ENCODE measurements at places on chromosomes 16 and 17.

DNA sequence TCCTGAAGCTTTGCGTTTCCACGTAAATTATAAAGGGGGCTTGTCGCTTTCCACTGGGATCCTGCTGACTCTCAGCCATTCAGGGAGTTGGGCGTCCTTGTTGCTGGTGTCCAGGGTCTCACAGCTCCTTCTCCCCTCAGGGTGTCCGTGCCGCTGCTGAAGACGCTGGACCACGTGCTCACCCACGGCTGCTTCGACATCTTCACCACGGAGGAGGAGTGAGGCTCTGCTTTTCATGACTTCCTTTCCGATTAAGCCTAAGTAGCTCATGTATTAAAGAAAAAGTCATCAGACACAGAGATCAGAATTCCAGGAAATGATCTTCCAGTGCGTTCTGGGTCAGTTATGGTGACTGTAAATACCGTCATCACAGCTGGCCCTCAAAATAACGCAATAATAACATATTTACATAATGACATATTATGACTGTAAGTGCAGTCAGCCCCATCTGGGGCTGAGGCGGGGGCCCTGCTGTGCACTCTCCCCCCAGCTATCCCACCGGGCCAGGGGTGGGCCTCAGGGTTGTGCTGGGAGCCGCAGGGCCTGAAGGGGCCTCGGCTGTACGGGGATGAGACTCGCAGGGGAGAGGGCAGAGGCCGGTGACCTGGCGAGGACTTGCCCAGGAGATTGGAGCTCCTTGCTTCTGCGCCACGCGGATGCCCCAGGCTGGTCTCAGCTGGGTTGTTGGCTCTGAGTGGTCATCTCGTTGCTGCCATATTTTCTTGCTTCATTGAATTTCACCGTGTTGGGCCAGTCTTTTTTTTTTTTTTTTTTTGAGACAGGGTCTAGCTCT, 92.9 kb upstream of the ZNF750 start:
- DNase-seq: no peak

DNA sequence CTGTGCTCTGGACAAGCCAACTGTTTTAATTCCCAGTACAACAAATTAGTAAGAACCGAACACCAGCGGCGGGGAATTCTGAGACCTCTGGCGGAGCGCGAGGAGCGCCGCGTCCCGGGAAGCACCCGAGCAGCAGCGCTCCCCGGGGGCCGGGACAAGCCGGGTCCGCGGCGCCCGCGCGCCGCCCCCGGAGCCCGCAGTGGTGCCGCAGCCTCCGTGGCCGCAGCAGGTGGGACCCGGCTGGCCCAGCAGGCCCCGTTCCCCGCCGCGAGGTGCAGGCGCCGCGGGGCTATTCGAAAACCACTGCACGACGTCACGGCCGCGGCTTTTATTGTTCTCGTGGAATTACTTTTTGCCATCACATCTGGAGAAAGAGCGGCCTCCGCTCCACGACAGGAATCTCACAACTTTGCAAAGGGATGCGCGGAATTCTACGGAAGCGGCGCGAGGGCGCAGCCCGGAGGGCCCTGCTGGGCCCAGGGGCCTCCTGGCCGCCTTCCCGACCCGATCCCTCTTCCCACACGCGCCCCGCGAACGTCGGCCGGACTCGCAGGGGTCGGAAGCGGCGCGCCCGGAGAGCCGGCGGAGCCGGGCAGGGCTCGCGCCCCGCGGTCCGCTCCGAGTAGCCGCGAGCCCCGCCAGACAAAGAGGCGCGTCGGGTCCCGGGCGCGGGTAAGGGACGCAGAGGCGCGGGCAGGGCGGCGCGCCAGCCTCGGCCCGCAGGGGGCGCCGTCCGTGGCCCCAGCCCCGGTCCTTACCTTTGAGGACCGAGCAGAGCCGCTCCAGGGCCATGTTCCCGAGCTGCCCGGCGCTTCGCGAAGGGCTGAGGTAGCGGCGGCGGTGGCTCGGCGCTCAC, 696 bp downstream of the NETO2 start:
- peak; percentile 68 for DNase-seq

GRCh38 chr17:35597604-35598003, 10.5 kb downstream of the AP2B1 start:
- DNase-seq: no peak

DNA sequence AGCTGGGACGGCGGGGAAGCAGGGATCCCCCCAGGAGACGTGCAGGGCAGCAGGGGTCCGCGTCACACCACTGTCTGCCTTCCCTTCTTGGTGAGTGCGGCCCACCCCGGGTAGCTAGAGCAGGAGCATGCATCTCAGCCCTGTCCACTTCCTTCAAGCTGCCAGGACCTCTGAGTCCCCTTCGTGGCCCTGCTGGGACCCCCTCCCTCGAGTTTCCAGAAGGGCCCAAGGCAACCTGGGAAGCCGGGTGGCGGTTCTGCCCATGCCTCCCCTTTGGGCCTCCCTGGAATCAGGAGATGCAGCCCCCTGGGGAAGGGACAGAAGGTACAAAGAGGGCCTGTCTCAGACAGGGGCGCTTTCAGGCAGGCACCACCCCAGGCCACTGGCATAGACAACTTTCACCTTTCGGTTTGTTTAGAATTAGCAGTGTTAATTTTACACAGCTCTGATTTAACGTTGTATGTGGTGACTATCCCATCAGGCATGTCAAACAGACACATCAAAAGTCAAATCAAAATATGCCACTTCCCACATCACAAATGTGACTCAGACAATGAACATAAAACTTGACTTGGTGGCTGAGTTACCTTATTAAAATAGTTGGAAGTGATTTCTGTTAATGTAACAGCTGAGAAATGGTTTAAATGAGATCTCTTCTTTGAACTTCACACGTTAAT, 94.5 kb upstream of the METRNL start:
- DNase-seq: no peak

- DNase-seq: no peak
These were observed 6.3 kb downstream of the SAP30BP start for GRCh38 chr17:75673487-75673886.

DNA sequence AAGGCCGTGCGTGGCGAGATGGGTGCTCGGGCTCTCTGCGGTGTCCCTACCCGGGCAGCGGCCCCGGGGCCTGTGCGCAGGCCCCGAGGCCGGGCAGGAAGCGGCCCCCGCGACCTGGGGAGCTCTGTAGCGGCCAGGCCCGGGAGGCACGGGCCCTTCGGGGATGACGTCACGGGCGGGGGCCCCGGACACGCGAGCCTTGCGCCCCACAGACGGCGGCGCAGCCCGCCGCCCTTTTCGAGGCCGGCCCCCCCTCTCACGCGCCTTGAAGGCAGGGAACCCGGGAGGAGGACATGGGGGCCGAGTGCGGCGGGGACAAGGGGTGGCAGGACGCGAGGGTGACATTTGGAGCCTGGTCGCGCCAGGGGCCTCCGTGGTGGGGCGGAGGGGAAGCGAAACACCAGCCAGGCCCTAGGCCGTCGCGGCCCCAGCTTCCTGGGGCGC, 1.1 kb downstream of the RAI1 start:
- no peak for DNase-seq

DNA sequence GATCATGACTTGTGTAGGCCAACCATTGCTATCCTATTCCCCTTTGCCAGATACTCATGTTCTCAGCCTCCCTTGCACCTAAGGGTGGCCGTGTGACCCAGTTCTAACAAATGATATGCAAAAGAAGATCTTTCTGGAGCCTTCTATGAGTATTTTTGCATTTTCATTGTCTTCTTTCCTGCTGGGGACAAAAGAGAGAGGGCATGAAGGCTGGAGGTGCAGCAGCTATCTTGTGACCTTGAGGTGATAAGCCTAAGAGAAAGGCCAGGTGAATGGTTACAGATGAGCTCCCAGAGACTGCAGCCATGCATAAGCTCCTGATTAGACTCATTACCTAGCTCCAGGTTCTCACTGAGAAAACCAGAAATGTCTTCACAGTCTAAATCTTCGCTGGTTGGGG, 38.8 kb upstream of the PRKCB start:
- DNase-seq: no peak

GRCh38 chr17:76994237-76994637, 126.0 kb downstream of the MGAT5B start:
- DNase-seq: no peak

- DNase-seq: no peak
These were observed 27.1 kb upstream of the SNN start for GRCh38 chr16:11640987-11641817.

DNA sequence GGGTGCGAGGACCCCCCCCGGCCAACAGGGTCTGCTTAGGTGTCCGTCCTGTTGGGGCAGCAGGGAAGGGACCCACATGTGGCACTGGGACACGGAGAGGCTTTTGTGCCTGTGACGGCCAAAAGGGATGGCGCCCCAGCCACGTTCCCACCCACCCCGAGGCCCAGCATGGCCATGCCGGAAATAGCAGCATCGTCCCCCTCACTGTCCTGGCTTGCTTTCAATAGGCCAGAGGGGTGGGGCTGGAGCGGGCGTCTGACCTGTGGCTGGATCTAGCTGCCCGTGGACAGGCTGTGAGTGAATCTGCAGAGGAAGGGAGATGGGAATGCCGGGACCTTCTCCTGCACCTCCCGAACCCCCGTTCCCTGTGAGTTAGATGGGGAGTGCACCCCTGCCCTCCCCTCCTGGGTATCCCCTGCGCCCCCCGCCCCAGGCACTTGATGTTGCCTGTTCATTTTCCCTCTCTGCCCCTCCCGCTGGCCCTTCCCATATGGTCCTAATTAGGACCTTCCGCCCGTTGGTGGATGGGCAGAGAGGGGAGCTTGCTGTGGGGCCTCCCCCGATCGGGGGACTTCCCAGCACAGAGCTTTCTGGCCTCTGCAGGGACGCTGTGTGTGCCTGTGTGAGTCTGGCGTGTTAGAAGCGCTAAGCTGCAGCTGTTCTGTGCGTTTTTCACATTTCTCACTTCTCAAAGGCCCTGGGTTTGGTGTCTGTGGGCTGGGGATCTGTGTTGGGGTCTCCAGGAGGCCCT, 292.8 kb downstream of the SEC14L1 start:
- no peak for DNase-seq

GRCh38 chr17:57552114-57552624, 192.9 kb downstream of the CCDC182 start:
- no peak for DNase-seq

- DNase-seq: no peak
These were observed 24.4 kb upstream of the ABCC1 start for GRCh38 chr16:15924996-15925395.

DNA sequence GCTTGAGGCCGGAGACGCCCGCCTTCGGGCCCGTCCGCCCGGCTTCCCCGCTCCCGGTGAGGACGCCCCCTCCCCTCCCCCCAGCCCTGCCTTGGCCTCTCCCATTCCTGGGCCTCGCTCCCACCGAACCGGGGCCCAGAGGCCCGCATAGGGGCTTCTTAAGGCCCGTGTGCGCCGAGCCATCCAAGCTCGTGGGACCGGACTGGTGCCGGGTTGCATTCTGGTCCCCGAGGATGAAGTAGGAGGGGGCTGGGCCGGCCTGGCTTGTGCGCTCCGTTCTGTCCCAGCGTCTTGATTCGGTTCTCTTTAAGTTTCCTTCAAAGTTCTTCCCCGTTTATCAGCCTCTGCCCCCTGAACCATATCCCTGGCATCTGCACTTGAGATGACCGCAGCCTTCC, 488 bp downstream of the SENP3 start:
- no peak for DNase-seq

DNA sequence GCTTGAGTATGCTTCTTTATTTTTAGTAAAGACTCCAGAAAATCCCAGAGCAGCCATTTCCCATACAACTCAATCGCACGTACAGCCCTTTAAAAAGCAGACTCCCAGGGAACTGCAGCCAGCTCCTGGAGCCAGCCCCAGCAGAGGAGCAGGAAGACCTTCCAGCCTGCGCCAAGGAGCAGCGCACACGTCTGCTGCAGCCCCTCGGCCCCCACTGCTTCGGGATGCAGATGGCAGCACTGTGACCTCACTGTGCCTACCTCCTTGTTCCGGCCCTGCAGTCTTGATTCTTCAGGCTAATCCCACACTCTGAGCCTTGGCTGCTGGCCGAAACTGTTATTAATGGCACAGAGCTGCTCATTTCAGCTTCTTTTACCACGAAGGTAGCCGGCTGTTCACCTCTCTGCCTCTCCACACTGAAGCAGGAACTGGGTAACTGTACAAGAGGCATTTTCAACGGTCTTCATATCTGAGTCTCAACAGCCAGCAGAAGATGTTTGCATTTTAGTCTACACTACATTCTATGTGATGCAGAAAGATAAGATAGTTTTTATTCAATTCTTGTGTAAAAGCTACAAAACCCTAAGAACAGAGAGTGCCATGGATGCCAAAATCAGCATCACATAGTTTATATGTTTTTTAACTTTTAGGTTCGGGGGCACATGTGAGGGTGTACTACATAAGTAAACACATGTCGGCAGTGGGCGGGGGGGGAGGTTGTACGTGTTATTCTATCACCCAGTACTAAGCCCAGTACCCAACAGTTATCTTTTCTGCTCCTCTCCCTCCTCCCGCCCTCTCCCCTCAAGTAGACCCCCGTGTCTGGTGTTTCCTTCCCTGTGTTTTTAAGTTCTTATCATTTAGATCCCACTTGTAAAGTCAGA, 130.9 kb downstream of the ANKRD11 start:
- DNase-seq: no peak

DNA sequence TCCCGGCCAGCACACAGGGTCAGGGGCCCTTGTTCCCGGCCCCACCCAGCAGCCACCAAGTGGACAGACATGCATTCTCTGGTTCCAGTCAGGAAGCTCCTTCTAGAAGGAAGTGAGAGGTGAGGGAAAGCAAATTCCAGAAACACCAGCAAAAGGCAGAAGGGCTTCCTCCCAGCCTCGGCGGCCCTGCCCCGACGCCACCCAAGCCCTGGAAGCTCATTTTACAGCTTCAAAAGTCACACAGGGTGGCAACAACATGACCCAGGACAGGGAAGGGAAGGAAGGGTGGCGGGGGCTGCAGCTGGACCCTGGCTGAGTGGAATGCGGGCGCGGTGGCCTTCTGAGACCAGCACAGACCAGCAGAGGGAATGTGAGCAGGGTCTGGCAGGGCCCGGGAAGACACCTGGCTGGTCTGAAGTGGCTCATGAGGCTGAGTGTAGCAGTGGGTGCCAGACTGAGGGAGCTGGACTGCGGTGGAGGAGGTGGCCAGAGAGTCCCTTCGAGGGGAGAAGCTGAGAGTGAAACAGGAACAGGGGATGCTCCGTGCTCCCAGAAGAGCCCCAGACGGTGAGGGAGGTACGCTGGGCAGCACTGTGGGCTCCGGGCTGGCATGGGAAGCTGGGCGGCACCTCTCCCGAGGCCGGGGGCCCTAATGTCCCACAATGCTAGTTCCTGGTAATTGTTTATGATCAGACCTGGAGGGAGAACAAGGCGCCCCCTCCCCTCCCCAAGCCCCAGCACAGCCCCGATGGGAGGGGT, 1.9 kb upstream of the UNC13D start:
- no peak for DNase-seq

DNA sequence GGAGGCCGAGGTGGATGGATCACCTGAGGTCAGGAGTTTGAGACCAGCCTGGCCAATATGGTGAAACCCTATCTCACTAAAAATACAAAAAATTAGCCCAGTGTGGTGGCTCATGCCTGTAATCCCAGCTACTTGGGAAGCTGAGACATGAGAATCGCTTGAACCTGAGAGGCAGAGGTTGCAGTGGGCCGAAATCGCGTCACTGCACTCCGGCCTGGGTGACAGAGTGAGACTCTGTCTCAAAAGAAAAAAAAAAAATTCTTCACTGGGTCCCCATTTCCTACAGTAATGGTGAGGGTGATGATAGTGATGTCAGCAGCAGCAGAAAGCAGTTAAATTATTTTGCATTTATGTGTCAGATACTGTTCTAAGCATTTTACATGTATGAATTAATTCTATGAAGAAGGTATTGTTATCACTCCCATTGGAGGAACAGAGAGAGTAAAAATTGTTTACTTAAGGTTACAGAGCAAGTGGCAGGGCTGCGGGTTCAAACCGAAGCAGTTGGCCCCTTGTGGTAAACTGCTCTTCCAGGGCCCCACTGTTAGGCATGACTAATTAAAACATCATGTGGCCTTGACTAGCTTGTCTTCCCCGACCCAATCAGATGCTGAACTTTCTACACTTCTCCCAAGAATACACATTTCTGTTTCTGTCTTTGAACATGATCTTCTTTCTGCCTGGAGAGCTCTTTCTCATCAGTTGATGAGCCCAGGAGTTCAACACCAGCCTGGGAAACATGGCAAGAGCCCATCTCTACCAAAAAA, 45.8 kb downstream of the STAT3 start:
- no peak for DNase-seq

Measured in stimulated activated CD4-positive, alpha-beta T cell treated with anti-CD3 and anti-CD28 coated beads, Interleukin-1b, Interleukin-23, amount 100 ng/mL, for 4 hours (primary cell).